Astrocyte (in vitro differentiated cells and primary cell): ENCODE measurements at places on chromosomes 6 and 20.

GRCh38 chr6:88455317-88455716, 289.2 kb upstream of the CNR1 start:
- DNase-seq: no peak

DNA sequence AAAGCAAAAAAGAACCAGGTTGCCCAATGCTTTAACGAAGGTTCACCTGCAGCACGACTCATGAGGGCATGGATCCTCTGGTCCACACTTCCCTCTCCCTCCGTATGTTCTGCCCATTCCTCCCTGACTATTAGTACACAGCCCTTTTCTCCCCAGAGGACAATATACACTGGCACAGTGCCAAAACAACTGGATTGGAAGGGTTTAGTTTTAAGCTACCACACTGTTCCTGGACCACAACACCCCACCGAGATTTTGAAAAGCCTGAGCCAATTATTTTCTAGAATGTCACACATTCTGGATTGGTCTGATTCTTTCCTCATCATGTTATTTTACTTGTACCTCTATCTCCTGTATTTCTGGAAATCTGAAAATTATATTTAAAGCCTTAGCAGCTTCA, 2.9 kb upstream of the AKAP7 start:
- DNase-seq: no peak

GRCh38 chr20:49408509-49409104, 73.9 kb downstream of the KCNB1 start:
- no peak for DNase-seq

DNA sequence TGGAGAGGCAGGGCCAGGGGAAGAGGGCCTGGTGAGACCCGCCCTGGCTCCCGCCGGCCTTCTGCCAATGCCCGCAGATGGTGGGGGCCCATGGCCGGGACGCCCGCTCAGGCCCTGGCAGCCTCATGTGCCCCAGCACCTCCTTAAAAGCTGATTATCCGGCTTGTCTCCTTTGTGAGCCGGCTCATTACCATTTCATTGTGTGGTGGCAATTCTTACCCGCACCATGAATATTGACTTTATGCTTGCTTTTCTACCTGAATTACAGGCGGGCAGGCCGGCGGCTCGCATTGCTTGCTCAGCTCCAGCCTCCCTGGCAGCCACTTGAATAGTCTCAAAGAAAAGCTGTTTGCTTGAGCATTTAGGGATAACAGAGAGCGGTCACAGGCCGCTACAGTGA, 120.0 kb upstream of the JAG1 start:
- no peak for DNase-seq

DNA sequence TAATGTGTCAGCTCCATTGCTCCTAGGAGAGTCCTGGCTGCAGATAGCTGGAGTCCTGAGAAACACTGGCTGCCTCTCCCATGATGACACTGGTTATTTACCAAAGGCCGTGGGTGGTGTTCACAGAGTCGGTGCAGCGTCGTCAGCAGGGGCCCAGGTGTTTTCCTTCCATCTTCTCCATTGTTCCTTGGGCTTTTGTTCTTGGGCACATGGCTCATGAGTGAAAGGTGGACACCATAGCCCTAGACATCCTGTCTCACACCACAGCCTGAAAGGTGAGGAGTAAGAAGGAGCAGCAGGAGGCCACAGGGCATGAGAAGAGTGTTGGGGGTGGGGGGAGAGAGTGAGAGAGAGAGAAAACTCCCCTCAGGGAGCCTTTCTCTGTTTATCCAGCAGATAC, 9.1 kb downstream of the CST5 start:
- DNase-seq: no peak
